ENCODE measurements at places on chromosomes 5 and 9.
A peak's percentile ranks its signal among the peaks of the same experiment; 100 is the strongest.

GRCh38 chr5:72814104-72814503 is 2.4 kb upstream of the TNPO1 start:
- no peak for DNase-seq

DNA sequence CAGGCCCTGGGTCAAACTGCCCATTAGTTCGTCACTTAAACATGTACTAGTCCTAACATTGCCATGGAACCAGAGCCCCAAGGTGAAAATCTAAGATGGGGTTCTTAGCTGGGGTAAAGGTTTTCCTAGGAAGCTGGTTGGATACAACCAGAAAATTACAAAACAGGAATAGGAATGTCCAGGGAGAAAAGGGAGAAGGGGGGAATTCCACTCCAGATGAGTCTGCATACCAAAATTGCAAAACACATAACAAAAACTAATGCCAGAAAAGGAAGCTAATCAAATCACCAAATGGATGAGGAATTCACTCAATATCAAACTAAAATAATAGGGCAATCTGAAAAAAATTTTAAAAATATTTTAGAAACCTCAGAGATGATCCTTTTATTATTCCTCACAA is 396.2 kb downstream of the EFNA5 start:
- DNase-seq, result no peak

GRCh38 chr9:112348257-112349007 is 15.0 kb upstream of the PTBP3 start:
- DNase-seq, result peak; percentile 29

DNA sequence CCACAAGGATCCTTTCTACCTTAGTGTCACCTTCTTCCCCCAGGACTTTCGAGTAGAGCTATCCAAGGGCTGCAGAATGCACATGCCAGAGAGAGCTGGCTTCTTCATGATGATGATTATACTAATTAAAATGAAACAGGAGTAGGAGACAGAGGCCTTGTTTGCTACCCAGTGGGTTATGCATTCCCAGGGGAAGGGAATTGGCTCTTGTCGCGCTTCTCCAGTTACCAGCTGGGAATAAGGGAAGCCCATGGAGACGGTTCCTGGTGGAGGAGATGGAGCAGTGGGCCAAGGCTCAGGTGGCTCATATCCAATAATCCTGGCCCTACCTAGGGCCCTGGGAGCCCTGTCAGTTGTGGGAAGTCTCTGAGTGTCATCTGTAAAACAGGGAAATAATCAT is 65.1 kb downstream of the WWC1 start:
- no peak for DNase-seq

DNA sequence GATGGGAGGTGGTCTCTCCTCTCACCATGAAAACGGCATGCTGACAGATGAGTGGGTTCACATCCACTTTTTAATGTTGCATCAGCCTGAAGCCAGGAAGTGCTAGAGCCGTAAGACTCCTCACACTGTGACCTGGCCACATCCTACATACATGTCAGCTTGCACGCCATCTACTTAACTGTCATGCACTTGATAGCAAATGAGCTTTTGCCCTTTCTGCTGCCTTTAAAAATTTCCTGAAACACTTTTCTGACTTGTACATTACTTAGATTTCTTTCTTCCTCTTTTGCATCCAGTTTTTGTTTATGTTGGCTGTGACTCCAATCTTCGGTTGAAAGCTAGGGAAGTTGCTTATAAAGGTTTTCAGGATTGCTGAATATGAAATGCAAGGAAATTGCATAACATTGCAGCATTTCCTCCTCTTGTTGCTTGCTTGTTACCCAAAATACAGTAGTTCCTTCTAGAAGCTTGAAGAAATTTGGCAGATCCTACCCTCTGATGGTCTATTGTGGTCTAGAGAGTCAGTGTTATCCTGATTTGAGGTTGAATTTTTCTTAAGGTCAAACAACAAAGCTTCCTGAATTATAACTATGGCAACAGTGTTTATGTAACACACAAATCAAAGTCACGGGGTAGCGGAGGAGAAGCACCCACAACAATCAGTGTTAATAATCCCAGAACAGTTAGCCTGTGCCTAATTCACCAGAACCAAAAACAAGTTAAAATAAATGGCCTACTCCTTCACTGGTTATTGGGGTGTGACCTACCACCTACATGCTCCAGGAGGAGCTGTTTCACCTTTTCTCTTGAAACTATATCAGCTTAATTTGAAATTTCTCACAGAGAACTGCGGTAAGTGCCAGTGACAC is 232.5 kb downstream of the ARHGAP26 start:
- peak; percentile 64 for DNase-seq

GRCh38 chr9:103574056-103574455 is 520.1 kb upstream of the SMC2 start:
- DNase-seq, result no peak

GRCh38 chr9:110146373-110146772 is 61.6 kb downstream of the C9orf152 start:
- DNase-seq, result peak; percentile 38

GRCh38 chr5:31415009-31415923 is 116.6 kb downstream of the DROSHA start:
- DNase-seq, result no peak

- peak; percentile 52 for DNase-seq
These were observed 20.4 kb downstream of the ANKS6 start for GRCh38 chr9:98775831-98776441.

DNA sequence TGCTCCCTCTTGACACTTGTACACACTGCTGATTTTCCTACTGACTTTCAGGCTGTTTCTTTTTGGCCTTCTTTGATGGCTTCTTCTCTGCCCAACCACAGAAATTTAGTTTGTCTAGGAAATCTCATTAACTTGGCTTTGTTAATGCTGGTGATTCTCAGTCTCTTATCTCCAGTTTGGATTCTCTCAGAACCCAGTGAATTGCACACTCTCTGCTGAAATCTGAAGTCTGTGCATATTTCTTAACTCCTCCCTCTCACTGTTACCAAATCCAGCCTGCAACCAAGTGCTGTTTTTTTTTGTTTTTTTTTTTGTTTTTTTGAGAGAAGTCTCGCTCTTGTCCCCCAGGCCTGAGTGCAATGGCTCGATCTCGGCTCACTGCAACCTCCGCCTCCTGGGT is 117.2 kb downstream of the CDC42SE2 start:
- no peak for DNase-seq

DNA sequence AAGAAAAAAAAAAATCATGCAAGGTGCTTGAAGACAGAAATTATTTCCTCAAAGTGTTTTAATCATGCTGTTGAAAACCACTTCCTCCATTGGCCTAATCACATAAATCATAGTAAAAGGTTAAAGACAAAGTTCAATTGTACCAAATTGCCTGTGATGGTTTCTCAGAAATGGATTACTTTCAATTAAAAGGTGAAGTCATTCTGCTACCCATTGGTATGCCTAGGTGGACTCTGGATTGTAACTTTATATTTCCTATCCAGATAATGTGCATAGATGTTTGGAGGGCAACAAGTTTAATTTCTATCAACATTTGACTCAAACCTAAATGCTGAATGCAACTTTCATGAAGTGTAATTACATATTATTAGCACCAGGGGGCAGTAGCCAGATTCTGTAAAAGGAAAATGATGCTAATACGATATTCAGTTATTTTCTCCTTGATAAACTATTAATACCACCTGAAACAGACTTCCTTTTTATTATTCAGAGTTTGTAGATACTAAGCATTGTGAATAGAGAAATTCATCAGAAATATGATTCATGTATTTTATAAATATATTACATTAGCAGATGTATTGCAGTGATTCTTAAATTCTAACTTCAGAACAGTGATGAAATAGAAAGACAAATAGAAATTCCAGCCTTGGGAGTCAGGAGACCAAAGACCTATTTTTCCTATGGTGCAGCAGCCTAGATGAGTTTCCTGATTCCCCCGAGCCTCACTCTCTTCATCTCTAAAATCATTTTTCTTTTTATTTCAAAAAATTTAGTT is 148.2 kb downstream of the CAAP1 start:
- DNase-seq, result peak; percentile 4

GRCh38 chr5:143030349-143030748 is 260.2 kb downstream of the ARHGAP26 start:
- no peak for DNase-seq

DNA sequence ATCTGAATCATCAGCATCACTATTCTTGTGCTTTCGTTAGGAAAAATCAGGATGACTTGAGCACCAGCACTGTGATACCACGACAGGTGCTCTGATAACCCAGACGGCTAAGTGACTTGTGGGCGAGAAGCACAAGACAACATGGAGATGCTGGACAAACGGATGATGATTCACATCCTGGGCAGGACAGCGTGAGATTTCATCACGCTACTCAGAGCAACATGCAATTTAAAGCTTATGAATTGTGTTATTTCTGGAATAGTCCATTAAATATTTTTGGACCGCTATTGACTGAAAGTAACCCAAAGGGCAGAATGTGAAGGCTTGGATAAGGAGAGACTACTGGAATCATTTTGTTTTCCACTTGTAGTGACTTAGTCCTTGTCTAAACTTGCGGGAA is 114.8 kb upstream of the DAPK1 start:
- DNase-seq, result peak; percentile 1

- no peak for DNase-seq
These were observed 30.2 kb upstream of the CDKN2B start for GRCh38 chr9:22039258-22039657.

GRCh38 chr9:8428389-8428788 is 628.8 kb upstream of the DMAC1 start:
- DNase-seq, result no peak

GRCh38 chr5:127885176-127885575 is 182.0 kb downstream of the CCDC192 start:
- DNase-seq, result no peak

DNA sequence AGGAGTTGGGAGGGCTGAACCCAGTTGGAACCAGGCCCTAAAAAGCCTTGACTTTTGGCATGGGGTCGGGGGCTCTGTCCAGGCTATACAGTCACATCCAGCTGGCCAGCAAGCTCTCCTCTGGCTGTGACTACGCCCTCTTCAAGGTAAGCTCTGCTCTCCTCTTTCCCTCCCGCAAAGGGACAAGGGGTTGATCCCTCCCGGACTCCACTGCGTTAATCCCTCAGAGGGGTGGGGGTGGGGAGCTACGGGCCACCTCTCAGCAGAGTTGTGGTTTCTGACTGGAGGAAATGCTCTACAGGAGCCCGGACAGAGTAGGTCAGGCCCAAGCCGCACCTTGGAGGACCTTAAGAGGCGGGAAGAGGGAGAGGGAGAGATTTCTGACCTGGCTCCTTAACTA is 3.0 kb upstream of the TSPAN17 start:
- no peak for DNase-seq

- peak; percentile 48 for DNase-seq
These were observed 72.6 kb downstream of the PIK3R1 start for GRCh38 chr5:68287976-68288706.

GRCh38 chr9:7756088-7756487 is 43.5 kb downstream of the DMAC1 start:
- no peak for DNase-seq

- DNase-seq, result peak; percentile 58
These were observed 76.8 kb upstream of the RANBP3L start for GRCh38 chr5:36378551-36378950.

DNA sequence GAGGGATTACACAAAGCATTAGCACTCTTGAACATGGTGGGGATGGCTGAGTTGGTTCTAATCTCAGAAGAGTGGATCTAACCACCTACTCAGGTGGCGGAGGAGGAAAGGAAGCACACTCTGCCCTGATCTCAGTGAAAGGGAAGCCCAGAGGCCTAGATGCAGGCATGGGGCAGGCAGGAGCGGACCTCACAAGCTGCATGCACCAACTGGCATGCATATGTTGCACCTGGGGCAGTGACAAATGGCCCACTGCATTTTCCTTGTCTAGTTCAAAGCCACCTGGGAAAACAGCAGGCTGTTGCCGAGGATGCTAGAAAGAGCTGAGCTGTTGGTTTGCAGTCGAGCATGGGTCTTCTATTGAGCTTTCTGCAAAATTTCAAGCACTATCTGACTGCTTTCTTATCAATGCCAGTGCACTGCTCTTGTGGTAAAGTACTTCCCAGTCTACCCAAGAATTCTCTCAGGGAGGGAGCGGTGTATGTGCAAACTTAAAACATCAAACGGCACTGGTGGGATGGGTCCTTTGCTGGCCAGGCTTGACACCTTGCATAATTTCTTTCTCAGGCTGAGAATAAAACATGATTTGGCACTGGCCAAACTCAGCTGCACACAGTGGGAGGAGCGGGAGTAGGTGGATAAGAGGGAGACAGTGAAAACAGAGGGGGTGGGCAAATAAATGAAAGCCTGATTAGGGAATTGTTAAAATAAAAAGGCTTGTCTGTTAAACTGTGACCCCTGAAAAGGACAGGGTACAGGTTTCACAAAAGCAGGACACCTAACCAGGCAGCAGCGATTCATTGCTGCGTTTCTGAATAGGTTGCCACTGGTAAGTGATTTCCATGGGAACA is 108.9 kb downstream of the MARCHF3 start:
- DNase-seq, result no peak

GRCh38 chr9:73996844-73997243 is 500.3 kb upstream of the RORB start:
- no peak for DNase-seq

DNA sequence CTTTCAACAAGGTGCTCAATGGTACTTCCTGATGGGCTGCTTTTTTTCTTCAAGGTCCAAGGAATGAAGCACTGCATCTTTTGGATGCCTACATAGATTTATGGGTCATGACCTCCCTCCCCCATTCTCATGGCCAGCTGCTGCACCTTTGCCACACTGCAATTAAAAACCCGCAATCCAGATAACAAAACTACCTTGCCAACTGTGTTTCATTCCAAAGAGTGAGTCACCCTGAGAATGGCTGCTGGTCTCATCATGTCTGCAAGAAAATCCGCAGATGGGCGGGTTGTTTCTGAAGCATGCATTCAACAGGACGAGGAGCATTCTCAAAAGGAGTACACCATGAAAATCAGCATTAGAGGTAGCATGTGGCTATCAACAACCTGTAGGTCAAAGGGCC is 139.8 kb downstream of the ELAVL2 start:
- no peak for DNase-seq

DNA sequence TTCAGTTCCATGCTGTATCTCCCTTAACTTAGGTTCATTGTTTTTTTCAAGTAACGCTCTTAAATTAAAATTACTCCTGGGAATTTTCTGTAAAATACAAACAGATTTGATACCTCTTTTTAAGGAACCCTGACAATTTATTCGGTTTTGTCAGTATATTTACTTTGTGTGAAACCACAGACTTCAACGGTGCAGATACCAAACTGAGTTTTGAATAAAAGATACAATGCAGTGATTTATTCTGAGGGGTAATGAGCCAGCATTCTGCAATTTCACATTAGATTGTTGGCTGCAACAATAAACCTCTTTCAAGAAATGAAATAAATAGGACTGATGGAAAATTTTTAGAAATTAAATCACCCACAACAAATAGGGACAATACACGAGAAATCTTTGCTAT is 308.6 kb upstream of the EDIL3 start:
- no peak for DNase-seq

- DNase-seq, result no peak
These were observed 1.2 kb downstream of the DIPK1B start for GRCh38 chr9:136713550-136713949.

DNA sequence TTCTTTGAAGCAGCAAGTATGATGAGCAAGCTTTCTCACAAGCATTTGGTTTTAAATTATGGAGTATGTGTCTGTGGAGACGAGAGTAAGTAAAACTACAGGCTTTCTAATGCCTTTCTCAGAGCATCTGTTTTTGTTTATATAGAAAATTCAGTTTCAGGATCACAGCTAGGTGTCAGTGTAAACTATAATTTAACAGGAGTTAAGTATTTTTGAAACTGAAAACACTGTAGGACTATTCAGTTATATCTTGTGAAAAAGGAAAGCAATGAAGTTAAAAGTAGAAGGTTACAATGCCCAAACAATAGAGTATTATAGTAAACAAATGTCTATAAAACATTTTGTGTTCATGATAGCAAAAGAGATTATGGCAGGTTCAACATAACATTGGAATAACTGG is 88.6 kb downstream of the JAK2 start:
- no peak for DNase-seq

GRCh38 chr5:127609957-127610356 is 38.9 kb upstream of the CTXN3 start:
- DNase-seq, result no peak
